Colonic mucosa (tissue), 4 donors: ENCODE measurements at places on chromosomes 7 and 10. TPM values are rescaled to one million over a fixed set of nuclear protein-coding genes. Genes with fewer than 3 reads are reported as not detected.

Gene GDF10
- total RNA-seq: 0.10 TPM

Gene AZGP1
- total RNA-seq: 2.5 TPM

Gene GRM8
- 2.2 TPM for total RNA-seq

Gene ANKRD30A
- not detected for total RNA-seq

DNA sequence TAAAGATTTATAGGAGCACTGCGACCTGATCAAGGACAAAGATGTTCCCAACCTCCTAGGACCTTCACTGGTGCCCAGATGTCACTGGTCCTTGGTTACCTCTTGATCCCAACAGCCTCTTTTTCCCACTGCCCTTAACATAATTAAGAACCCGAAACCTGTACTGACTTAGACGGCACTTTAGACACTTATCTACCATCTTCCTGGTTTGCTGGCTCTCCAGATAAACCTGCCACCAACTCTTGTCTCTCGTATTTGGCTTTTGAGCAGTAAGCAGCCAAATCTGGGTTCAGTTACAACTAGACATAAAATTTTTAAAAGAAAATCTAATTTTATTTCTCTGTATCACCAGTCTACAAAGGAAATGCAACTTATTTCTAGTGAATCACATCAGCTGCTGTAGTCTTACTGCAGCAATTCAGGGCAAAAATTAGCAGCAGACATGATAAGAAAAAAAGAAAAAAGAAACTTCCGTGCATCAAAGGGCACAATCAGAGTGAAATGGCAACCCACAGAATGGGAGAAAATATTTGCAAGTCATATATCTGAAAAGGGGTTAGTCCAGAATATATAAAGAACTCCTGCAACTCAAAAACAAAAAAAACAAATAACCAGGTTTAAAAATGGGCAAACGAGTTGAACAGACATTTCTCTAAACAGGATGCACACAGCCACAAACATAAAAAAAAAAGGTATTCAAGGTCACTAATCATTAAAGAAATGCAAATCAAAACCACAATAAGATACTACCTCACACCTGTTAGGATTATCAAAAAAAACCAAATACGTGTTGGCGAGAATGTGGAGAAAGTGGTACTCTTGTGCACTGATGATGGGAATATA is 9.4 kb downstream of the ASB13 start:
- no peak for DNase-seq

DNA sequence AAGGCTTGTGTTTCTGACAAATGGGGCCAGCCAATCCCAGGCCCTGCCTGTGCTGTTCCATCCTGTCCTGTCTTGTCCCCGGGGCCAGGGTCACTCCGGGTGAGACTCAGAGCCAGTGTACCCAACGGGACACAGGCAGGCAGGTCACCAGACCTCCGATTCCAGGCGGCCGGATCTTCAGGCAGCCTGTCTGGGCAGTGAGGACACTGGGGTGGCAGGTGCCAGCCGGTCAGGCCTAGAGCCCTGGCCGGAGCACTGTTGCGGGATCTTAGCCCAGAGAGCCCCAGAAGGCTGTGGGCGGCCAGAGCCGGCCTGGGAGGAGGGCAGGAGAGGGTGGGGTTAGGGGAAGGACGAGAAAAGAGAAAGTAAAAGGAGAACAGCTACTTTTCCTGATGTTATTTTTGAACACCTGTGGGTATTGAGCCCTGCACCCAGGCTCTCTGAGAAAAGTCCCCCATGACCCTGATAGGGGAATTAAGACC is 134.3 kb upstream of the TNRC18 start:
- DNase-seq: peak; percentile 77

GRCh38 chr10:114956466-114956865 is 18.5 kb downstream of the TRUB1 start:
- DNase-seq: no peak

DNA sequence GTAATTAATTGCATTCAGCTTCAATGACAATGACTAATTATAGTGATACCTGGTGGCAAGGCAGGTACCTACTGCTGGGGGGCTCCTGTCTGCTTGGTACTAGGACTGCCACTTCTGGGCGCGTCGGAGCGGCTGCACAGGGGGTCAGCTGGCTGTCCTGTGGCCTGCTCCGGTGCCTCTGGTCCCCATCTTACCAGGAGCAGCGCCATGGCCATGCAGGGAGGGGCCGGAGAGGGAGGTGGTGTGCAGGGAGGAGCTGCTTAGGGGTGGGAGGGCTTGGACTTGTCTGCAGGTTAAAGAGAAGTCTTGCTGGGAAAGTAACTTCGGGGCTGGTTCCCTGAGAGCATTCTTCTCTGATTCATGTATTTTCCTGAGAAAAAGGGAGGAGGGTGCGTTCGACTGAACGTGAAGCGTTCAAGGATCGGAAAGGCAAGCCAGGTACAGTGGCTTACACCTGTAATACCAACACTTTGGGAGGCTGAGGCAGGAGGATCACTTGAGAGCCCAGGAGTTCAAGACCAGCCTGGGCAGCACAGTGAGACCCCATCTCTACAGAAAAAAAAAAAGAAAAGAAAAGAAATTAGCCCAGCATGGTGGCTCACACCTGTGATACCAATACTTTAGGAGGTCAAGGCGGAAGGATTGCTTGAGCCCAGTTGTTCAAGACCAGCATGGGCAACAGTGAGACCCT is 15.4 kb downstream of the CUX1 start:
- no peak for DNase-seq

Gene TUBB8
- total RNA-seq: not detected
